ENCODE measurements at places on chromosomes 16 and 17. TPM values are rescaled to one million over a fixed set of nuclear protein-coding genes. Genes with fewer than 3 reads are reported as not detected.

DNA sequence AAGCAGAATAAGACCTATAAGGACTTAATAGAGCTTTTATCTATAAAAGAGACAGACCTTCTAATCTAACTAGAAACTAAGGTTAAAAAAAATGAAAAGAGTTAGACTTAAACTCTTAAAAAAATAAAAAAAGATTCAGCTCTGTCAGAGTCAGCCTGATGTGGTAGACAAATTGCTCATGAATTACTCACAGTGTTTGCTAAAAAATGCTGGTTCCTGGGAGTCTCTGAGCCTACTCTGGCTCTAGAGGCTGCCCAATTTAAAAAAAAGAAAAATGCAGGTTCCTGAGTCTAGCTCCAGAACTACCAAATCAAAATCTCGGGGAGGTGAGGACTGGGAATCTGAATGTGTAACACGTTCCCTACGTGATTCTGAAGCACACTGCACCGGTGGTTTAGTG is 18.1 kb downstream of the SOST start:
- no peak for DNase-seq

GRCh38 chr16:27539636-27540035 is 10.1 kb downstream of the GTF3C1 start:
- DNase-seq: no peak

DNA sequence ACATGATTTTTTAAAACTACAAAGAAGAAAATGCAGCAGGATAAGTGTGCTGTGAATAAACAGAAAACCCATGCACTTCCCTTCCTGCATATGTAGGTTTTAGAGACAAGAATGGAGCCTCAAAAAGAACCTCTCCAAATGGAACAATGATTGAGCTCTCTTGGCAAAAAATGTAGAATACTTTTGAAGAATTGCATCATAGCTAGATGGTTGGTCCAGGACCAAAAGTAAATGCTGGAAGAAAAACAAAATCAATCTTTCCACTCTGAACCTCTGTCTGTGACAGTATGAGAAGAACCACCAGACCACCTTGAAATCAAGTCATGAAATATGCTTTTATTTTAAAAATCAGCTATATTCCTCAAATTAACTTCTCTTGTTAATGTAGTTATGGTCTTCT is 17.5 kb downstream of the HELZ start:
- no peak for DNase-seq

GRCh38 chr17:48510761-48511604 is 19.8 kb downstream of the HOXB1 start:
- DNase-seq: no peak

DNA sequence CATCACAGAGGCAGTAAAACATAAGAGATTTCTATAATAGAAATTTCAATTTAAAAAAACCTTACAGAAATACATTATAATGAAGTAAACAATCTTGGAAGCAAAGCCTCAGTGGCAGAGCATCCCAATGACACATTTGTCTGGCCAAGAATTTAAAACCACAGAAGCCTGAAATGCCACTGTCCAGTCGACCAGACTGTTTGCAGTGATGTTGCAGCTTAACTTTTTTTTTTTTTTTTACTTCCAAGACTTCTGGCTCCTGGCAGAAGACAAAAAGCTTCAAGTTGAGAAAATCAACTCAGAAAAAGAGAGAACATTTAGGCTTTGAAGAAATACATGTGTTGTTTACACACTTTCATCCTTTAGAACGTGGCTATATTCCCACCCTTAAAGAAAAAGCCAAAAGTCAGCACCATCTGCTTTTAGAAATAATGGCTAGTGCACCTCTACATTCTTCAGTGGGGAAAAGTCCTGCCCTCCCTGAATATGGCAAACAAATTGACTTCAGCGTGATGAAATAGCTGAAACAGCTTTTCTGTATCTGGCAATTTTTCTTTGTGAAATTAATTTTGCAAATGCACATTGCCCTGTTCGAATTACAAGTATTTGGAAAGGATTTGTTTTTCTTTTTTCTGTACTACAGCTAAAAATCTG is 205.5 kb upstream of the MON1B start:
- DNase-seq: no peak

- DNase-seq: no peak
Measured at GRCh38 chr16:49312389-49312985, 30.8 kb upstream of the CBLN1 start.

- peak; percentile 43 for DNase-seq
Measured at GRCh38 chr17:19369107-19369778, 6.7 kb upstream of the B9D1 start.

HBA2 gene
- not detected for total RNA-seq

Measured in HepG2 (cell line).